ENCODE measurements at places on chromosomes 5 and 9. TPM values are rescaled to one million over a fixed set of nuclear protein-coding genes. Genes with fewer than 3 reads are reported as not detected.
A peak's percentile ranks its signal among the peaks of the same experiment; 100 is the strongest.

DNA sequence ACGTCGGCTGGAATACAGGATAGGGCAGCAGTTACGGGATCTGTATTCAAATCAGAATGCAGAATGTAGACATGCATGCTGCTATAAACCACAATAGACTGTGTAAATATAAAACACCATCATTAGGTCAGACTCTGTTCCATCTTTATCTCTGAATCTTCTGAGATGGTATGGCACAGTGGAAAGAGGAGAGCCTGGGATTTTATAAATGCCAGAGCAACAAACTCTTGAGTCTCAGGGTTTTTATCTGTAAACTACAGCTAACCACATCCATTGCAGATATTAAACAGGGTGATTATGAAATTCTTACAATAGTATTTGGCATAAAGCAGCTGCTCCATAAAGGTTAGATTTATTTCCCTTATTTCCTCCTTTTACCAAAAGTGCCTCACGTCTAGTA is 108.7 kb downstream of the ZDHHC21 start:
- no peak for DNase-seq

- DNase-seq: no peak
Observed at GRCh38 chr5:90308787-90309585, 100.6 kb downstream of the CETN3 start.

- DNase-seq: no peak
Observed at GRCh38 chr5:76114179-76114851, 31.1 kb downstream of the SV2C start.

The PCDHGA10 gene
- total RNA-seq: 0.21 TPM

DNA sequence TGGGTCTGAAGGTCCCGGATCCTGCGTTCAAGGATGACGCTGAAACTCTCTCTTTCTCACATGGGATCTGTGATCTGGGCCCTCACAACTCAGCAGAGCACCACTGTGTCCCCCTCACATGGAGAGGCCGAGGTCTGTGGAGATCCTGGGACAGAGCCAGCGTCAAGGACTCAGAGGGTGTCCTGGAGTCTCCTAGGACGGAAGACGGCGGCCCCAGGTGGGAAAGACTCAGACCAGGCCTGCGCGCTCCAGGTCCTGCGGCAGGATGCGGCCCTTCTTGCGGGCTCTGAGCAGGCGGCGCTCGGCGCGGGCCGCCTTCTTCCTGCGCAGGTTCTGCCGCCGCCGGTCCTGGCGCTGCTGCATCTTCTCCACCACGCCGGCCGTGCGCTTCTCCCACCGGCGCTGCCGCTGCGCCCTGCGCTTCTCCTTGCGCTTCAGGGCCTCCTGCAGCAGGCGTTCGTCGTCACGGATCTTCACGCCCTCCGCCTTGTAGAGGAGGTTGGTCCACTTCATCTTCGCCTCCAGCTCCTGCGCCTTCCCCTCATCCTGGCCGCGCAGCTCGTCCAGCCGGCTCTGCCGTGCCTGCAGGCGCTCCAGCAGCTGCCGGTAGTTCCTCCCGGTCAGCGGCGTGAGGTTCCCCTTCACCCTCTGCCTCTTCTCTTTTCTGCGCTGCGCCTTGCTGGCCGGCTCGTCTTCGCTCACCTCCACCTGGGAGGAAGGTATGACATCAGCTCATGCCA is 4.2 kb downstream of the SURF6 start:
- no peak for DNase-seq

DNA sequence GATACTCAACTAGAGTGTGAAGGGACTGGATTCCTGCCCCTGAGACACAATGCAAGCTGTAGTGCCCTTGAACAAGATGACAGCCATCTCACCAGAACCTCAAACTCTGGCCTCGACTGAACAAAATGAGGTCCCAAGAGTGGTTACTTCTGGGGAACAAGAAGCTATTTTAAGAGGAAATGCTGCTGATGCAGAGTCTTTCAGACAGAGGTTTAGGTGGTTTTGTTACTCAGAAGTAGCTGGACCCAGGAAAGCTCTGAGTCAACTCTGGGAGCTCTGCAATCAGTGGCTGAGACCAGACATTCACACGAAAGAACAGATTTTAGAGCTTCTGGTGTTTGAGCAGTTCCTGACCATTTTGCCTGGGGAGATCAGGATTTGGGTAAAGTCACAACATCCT is 2.4 kb downstream of the ZNF483 start:
- no peak for DNase-seq

The SMIM33 gene
- not detected for total RNA-seq

The SLC9A3 gene
- total RNA-seq: 2.9 TPM

The SV2C gene
- not detected for total RNA-seq

- no peak for DNase-seq
Observed at GRCh38 chr5:177162379-177162778, 28.8 kb downstream of the NSD1 start.

GRCh38 chr9:129900263-129901027 is 65.2 kb downstream of the USP20 start:
- DNase-seq: peak; percentile 30

GRCh38 chr5:180470966-180471582 is 23.1 kb upstream of the CNOT6 start:
- peak; percentile 56 for DNase-seq

- no peak for DNase-seq
Observed at GRCh38 chr9:121500165-121500478, 478 bp upstream of the GGTA1 start.

DNA sequence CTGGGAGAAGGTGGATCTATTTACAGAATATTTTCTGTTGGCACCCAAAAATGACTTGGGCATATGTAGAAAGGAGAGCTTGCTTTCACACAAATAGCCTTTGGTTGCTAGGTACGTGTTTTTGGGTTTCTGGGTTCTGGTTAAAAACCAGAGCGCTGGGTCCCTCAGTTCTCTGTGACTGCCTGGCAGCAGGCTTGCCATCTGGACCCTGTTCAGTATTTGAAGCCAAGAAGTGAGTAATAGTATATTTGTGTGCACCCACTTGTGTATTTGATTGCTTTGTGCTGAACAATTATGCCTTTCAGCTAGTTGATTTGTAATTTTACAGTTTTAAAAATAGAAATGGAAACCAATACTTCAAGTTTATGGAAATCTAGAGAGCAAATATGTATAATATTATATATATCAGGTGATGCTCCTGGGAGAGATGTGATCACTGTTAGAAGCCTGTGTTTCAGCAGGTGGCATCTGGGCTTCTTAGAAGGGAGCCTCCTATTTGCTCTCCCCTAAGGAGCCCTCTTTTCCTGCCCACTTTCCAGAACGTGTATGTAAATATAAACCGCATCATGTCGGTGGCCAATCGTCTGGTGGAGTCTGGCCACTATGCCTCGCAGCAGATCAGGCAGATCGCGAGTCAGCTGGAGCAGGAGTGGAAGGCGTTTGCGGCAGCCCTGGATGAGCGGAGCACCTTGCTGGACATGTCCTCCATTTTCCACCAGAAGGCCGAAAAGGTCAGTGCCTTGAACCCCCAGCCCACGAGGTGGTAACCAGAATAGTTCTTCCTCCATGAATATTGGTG is 153.6 kb downstream of the TRIO start:
- no peak for DNase-seq

GRCh38 chr5:145161391-145161790 is 673.8 kb downstream of the PRELID2 start:
- no peak for DNase-seq

GRCh38 chr5:149228618-149229297 is 42.9 kb upstream of the AFAP1L1 start:
- peak; percentile 84 for DNase-seq

The FRMD3 gene
- 22.1 TPM for total RNA-seq

The ZDHHC11B gene
- 8.6 TPM for total RNA-seq

DNA sequence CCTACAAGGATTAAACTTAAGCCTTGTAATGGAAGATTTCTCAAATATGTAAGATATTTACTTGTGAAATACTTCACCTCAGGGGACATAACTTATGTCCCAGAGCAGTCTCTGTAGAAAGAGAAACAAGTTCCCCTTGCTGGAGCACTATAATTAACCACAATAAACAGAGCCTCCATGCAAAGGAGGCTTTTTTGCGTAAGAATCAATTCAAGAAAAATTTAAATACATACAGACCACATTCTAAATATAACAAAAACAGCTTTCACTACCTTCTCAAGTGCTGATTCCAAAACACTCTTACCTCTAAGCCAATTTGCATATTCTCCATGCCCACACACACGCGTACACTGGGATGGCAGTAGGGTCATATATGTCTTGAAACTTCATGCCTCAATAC is 30.7 kb upstream of the CCNB1 start:
- DNase-seq: no peak

The SREK1IP1 gene
- total RNA-seq: 6.3 TPM

DNA sequence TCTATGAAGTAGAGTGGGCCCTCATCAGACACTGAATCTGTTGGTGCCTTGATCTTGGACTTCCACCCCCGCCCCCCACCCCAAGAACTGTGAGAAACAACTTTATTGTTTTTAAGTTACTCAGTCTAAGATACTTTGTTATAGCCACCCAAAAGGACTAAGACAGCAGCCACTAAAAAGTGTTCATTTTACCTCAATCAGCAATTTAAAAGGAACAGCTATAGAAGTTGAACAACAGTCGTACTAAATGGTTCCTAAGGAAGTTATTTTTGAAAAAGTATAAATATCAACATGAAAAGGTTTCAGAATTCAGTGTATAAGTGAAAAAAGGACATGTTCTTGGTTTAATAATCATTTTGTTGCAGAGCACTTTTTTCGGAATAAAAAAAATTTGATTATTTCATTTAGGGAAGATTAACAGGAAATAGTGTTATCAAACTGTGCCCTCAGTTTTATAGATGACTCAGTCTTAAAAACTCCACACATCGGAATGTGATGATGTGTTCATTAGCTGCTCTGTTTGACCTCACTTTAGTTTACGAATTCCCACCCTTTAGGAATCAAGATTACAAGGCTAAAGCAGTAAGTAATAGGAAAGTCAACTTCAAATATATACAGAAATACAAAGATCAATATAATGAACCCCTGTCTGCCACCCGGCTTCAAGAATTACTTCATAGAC is 71.2 kb downstream of the MTAP start:
- DNase-seq: no peak

The PCDHB9 gene
- 0.90 TPM for total RNA-seq

- peak; percentile 67 for DNase-seq
Observed at GRCh38 chr9:122991370-122991830, 42.1 kb upstream of the GPR21 start.

The MARVELD2 gene
- total RNA-seq: not detected

DNA sequence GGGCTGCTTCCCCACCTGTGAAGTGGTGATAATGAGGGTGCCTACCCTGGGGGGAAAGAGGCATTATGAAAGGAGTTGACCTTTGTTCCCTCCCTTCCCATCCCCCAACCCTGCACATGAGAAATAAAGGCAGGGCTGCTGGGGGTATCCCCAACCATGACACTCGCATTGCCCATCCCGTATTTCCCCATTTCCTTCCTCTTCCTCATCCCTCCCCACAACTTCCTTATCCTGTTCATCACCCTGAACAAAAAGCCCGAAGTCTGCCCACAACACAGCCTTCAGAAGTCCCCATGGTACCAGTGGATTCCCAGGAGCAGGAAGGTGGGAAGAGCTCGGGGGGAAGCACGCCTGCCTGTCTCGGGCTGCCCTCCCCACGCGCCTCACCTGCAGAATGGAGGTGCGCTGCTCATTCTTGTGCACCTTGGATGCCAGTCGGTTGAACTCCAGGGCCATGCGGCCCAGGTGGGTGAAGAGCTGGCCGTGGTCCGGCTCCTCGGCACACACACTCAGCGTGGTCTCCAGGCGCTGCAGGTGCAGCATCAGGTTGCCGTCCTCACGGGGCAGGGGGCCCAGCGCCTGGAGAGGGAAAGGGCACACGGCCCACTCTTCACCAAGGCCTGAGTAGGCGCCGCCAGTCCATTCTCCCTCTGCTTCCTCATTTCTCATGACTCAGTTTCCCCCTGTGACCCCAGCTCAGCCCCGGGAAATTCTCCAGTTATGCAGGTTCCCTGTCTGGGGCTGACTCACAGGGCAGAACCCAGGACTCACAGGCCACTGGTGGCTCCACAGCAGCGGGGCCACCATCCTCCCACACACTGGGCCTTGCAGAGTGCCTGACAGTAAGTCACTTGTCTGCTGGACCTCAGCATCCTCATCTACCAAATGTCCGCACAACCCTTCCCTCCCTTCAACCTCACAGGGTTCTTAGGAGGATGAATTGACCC is 24.2 kb downstream of the TNIP1 start:
- no peak for DNase-seq

Data from SK-MEL-5 (cell line).